Caudate nucleus (tissue), 63 donors: ENCODE measurements at places on chromosomes 16 and 17.

DNA sequence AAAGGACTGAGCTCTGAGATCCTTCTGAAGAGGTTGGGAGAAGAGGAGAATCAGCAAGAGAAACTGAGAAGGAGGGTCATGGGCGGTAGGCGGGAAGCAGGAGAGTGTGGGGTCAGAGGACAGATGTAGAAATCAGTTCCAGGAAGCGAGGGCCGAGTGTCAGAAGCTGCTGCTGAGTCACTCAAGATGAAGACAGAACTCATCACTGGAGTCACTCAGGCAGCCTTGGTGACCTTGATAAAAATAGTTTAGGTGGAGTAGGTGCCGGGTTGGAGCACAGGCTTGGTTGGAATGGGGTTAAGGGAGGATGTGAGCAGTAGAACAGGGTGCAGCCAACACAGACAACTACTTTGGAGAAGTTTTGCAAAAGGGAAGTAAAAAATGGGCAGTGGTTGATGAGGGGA lies 6.1 kb upstream of the ITGAM start:
- DNase-seq = no peak

DNA sequence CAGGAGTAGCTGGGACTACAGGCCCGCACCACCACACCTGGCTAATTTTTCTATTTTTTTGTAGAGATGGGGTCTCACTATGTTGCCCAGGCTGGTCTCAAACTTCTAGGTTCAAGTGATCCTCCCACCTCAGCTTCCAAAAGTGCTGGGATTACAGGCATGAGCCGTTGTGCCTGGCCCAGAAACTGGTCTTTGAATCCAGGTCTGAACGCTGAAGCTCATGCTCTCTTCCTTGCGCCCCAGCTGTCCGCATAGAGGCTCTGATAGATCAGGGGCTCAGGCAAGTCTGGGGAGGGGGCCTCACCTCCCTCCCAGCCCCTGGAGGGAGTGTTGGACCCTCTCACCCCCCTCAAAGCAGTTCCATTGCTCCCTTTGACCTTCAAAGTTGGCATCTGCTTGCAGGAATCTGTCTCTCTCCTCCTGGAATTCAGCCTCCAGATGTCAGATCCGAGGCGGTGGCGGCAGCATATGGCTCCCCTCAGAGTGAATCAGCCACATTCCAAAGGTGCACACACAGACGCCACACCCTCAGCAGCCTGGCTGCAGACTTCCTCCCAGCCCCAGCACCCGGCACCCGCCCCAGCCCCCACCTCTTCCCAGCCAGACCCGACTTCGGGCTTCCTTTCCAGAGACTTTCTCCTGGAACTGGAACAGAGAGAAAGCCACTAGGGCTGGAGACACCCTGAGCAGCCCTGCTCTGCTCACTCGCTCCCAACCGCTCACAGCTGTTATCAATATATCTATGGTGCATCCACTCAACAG lies 16.9 kb upstream of the GLIS2 start:
- DNase-seq = no peak

- DNase-seq = no peak
Observed at GRCh38 chr17:72913142-72913682, 179.3 kb downstream of the SLC39A11 start.

DNA sequence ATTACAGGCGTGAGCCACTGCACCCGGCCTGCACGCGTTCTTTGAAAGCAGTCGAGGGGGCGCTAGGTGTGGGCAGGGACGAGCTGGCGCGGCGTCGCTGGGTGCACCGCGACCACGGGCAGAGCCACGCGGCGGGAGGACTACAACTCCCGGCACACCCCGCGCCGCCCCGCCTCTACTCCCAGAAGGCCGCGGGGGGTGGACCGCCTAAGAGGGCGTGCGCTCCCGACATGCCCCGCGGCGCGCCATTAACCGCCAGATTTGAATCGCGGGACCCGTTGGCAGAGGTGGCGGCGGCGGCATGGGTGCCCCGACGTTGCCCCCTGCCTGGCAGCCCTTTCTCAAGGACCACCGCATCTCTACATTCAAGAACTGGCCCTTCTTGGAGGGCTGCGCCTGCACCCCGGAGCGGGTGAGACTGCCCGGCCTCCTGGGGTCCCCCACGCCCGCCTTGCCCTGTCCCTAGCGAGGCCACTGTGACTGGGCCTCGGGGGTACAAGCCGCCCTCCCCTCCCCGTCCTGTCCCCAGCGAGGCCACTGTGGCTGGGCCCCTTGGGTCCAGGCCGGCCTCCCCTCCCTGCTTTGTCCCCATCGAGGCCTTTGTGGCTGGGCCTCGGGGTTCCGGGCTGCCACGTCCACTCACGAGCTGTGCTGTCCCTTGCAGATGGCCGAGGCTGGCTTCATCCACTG lies at the start of gene BIRC5:
Gene BIRC5, plus strand, starts transcription at position 238 of the 690 bp plus-strand sequence. Its CDS starts 64 bp downstream, at position 302.
- peak; percentile 77 for DNase-seq

- no peak for DNase-seq
Observed at GRCh38 chr17:43553573-43553972, 7.4 kb upstream of the ETV4 start.

DNA sequence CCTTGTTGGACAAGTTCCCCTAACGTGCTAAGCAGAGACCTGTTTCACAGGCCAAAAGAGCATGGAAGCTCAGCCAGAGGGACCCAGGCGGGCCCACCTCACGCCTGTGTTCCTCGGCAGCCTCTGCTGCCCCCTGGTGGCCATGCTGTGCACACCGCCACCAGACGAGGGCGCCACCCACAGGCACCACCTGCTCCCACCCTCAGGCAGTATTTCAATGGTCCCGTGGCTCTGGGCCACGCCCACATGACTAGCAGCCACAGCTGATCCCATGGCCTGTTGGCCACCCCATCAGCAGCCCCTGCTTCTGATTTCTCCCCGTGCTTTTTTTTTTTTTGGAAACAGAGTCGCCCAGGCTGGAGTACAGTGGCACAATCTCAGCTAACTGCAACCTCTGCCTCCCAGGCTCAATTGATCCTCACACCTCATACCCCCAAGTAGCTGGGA lies 18.9 kb downstream of the MPG start:
- peak; percentile 81 for DNase-seq

GRCh38 chr17:67359960-67360791 lies 6.2 kb downstream of the PSMD12 start:
- DNase-seq = no peak

- DNase-seq = no peak
Observed at GRCh38 chr17:54180950-54181349, 358.2 kb downstream of the KIF2B start.

DNA sequence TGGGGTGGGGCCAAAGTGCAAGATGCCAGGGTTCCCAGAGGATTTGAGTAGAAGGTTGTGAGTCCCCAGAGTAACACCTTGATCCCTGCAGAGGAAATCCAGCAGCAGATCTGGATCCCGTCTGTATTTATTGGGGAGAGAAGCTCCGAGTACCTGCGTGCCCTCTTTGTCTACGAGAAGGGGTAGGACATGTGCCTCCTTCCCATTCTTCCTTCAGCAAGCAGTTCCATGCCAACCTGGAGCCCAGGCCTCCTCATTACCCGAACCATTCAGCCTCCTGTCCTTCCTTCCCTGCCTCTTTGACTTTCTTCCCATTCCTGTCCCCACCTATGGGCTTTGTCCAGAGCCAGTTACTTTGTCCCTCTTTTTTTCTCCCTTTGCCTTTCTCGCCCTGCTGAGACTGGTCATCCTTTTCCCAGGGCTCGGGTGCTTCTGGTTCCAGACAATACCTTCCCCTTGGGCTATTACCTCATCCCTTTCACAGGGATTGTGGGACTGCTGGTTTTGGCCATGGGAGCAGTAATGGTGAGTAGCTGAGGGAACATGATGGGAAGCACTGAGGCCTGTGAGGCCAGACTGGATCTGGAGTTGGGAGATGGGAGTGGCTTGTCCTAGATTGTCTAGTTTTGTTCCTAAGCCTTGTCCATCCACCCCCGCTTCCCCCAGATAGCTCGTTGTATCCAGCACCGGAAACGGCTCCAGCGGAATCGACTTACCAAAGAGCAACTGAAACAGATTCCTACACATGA lies 2.9 kb downstream of the RNF167 start:
- DNase-seq = no peak
